ENCODE measurements at places on chromosomes 7 and 10.

DNA sequence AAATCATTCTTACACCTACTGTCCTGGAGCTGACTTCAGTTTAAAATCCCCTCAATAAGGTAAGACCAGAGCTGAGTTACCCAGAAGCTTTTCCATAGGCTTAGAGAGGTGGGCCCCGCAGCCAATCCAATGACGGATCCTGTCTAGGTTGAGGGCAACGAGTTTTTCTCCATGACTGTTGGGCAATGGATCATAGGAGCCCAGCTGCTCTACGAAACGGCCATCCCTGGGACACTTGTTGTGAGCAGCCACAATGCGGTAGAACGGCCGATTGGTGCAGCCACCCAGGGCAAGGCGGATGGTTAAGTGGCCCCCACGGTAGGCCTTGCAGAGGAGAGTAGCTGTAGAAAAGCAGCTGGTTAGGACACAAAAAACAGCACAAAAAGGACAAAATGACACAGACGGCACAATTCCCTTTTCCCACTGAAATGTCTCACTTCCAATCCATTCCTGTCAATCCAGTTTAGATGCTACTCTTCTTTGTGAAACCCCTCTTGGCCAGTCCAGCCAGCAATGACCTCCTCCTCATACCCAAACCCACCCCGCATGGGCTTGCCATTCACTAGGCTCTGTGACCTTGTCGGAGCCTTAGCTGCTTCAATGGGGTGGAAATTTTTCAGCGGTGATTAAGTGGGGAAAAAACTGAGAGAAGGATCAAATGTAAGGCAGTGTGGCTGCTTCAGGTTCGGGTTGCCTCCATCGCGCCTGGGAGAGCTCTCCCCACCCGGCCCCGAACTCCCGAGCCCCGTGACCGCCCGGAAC, 580 bp downstream of the MRPS16 start:
- DNase-seq, result no peak

GRCh38 chr10:110746969-110747608, 103.0 kb downstream of the RBM20 start:
- DNase-seq, result no peak

DNA sequence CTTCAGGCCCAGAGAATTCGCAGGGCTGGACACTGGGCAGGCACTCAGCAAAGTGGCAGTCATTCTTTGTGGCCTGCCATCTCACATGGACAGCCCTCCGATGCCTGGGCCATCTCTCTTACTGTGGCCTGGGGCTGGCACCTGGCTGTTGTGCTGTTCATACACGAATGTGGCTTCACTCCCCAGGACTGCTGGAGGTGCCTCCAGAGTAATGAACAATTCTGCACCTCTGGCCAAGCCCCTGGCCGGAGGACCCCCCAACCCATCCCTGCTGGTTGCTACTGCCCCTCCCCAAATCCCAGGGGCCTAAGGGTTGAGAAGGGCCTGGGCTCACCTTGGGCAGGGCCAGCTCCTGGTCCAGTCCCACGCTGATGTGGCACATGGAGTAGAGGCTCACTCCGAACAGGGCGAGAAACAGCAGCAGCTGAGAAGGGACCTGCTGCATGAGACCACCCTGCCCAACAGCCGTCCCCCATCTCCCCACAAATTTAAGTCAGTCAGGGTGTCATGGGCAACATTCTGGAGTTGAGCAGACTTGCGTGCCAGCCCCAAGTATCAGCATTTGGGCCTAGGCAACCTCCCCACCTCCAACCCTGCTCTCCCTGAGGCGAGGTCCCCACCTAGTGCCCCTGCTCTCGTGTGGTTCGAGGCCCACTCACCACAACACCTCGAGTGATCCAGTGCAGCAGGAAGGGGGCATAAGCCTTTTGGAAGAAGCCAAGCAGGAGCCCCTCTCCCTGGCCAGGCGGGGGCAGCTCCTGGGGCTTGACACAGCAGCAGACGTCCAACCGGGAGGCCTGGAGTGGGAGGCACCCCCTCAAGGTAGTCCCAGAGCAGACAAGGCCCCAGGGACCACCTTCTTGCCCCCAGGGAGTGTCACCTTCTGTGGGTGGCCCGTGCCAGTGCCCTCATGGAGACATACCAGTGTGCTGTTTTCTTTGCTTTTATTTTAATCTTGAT, 9.4 kb downstream of the NPC1L1 start:
- DNase-seq, result no peak

- peak; percentile 17 for DNase-seq
Measured at GRCh38 chr7:159022238-159022993, 122.3 kb downstream of the VIPR2 start.

DNA sequence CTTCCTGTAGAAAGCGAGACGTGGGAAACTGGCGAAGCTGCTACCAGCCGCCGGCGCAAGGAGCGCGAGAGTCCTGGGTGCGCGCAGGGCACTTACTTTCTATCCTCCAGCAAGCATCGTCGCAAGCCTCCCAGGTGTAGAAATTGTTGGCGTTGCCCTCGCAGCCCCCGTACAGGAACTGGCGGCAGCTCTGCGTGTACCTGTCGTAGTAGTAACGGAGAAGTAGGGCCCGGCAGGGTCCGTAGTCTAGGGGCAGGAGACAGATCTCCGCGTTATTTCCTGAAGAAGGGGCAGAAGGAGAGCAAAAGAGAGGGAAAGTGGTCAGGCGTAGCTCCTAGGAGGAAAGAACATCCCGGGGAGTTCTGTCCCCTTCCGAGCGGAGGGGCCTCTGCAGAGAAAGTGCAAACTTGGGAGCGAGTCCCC, 501 bp downstream of the TFPI2 start:
- peak; percentile 73 for DNase-seq

DNA sequence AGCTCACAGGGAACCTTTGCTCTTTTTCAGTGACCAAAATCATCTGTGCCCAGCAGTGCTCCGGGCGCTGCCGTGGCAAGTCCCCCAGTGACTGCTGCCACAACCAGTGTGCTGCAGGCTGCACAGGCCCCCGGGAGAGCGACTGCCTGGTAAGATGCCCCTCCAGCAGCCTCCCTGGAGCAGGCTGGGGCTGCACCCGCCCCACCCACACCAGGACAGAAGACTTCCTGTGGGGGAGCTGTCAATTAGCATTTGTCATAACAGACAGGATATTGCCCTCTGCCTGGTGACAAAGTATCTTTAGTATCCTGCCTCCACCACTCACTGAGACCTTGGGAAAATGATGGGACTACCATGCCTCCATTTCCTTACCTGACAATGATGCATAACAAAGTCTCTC, 133.7 kb downstream of the EGFR start:
- no peak for DNase-seq

DNA sequence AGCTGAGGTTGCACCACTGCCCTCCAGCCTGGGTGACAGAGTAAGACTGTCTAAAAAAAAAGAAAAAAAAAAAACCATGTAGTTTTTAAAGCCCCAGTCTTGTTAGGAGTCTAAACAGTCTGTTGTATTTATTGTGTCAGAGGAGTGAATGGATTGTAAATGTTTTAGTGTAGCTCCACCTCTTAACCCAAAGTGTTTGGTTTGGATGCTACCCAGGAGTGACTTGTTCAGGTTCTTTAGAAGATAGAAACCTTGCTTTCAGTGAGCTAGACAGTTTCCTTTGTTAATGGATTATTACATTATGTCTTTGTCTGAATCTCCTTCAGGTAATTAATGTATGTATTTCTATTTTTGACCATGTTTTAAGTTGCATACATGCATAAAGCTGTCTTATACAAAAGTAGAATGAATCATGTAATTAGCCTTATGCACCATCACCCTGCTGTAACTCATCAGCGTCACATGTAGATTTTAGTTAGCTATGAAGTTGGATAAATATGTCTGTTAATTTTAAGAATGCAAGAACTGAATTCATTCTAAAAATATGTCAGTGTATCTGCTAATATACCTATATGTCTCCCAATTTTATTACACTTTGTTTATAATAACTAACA, 97.7 kb downstream of the TAF3 start:
- DNase-seq, result peak; percentile 64

DNA sequence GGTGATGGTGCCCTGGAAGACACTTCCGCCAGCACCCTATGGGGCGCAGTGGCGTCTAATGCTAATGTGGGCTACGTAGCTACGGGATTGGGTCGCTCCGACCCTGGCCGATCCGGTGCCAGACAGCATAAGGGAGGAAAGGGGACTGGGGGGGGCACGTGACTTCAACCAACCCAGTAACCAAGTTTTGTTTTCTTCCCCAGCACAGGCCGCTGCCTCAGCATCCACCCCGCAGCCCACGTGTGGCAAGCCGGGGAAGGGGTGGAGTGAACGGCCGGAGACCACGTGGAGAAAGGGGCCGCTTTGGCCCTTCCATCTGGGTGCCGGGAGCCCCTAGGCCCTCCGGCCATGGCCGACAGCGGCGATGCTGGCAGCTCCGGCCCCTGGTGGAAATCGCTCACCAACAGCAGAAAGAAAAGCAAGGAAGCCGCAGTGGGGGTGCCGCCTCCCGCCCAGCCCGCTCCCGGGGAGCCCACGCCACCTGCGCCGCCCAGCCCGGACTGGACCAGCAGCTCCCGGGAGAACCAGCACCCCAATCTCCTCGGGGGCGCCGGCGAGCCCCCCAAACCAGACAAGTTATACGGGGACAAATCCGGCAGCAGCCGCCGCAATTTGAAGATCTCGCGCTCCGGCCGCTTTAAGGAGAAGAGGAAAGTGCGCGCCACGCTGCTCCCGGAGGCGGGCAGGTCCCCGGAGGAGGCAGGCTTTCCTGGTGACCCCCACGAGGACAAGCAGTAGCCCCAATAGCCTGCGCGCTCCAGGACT, 2.5 kb downstream of the PRR15 start:
- no peak for DNase-seq

DNA sequence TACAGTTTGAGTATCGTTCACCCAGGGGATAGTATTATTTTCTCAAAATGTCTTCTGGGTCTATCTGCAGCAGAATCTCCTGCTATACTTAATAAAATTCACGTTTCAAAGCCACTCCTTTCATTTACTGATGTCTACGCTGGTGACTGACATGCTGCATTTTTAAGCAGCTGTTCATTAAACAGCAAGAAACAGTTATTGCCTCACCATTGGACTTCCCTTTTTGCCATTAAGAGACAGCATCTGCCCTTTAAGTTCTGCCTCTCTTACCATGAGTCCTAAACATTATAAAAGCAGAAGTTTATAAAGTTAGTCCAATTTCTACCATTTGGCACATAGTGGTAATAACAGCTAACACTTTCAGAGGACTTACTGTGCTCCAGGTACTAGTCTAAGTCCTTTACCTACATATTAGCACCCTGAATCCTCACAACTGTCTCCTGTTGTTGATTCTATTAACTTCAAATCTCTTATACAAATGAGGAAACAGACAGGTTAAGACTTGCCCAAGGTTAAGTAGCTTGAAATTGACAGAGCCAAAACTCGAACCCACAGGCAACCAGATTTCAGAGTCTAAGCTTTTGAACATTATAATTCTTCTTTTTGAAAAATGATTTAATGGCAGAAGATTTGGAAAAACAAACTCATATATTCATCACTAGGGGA, 169.5 kb downstream of the SNX13 start:
- no peak for DNase-seq

DNA sequence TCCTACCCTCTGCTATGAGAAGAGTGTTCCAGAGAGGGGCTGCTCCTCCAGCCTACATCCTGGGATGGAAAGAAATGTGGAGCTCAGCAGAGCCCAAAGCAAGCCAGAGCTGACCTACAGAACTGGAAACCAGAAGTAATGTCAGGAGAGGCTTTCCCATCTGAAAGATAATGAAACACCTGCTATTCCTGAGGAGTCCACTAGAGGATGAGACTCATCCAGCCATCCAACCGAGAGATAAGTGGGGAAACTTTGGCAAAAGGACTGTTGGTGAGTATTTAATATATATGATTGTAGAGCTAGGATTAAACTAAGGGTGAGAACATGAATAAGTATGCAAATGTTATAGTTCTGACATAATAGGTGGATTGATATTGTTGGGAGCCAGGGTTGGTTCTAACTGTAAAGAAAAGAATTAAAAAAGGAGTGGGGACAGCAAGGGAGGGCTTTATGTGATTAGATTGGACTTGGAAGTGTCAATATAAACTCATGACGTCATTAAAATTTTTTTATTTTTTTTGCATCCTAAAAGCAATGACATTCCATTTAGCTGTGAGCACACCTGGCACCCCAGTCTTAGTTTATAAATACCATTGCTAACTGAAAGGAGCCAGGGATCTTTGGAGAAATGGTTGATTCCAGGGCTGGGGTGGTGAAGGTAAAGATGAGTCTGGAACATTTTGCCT, 312.8 kb upstream of the NFE2L3 start:
- DNase-seq, result no peak

GRCh38 chr7:41881331-41882130, 178.6 kb upstream of the INHBA start:
- DNase-seq, result no peak

DNA sequence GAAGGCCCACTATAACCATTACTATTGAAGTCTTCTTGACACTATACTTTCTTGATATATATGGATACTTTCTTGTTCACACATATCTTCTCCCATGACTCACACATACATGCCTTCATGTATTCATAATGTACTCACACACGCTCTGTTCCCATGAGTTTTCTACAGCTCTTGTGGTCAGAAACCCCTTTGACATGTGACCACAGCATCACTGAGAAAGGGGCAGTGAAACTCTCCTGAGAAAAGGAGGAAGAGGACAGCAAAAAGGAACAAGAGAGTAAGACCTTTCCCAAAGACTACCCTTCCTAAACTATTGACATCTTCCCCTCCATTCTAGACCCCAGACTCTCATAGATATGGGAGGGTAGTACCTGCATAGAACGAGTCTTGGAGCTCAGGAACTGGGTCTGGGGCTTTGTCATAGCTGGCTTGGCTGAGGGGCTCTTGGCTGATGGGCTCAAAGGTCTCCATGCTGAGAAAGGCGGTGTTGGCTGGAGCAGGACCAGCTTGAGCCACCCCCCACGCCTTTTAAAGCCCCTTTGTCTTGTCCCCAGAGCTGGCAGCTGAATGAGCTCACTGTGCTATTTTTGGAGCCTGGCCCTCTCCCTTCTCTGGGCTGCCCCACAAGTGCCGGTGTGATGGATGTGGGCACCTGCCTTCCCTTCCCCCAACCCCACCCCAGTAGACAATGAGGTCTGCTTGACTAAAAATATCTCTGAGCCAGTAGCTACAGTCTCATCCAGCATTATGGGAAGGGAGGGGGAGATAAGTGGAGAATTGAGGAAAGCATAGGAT, 5.1 kb downstream of the SYNPO2L start:
- peak; percentile 69 for DNase-seq

- no peak for DNase-seq
Measured at GRCh38 chr7:81845744-81846241, 75.9 kb upstream of the HGF start.
